ENCODE measurements at places on chromosomes 3 and 15. TPM values are rescaled to one million over a fixed set of nuclear protein-coding genes. Genes with fewer than 3 reads are reported as not detected.

- no peaks in the 10 kb centered on the region for H3K4me1 ChIP-seq
- no peak overlapping the region for H3K27ac ChIP-seq
- H3K27me3 ChIP-seq: peaks cover 5% of the 10 kb centered on the region
- no peak for DNase-seq
Observed at GRCh38 chr3:75305901-75306300, 358.2 kb upstream of the FRG2C start.

DNA sequence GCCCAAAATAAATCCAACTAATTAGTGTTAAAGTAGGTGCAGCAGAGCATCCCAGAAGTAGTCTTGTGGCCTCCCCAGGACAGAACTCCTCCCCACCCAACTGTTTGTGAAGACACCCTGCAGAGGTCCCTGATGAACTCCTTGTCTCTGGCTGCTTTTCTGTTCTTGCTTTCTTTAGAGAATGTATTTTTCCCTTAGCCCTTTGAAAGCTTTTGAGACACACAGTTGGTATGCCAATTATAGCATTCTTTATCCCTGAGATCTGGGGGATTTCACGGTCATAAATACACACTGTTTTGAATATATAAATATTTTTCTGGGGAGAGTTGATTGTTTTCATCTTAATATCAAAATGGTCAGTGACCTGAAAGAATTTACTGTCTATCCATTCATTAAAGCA lies 9.8 kb downstream of the TFG start:
- H3K36me3 ChIP-seq: peaks cover 15% of the 10 kb centered on the region
- H3K4me3 ChIP-seq: no peak overlapping the region
- no peak overlapping the region for H3K27ac ChIP-seq
- H3K4me1 ChIP-seq: peaks cover 30% of the 10 kb centered on the region
- DNase-seq: no peak

DNA sequence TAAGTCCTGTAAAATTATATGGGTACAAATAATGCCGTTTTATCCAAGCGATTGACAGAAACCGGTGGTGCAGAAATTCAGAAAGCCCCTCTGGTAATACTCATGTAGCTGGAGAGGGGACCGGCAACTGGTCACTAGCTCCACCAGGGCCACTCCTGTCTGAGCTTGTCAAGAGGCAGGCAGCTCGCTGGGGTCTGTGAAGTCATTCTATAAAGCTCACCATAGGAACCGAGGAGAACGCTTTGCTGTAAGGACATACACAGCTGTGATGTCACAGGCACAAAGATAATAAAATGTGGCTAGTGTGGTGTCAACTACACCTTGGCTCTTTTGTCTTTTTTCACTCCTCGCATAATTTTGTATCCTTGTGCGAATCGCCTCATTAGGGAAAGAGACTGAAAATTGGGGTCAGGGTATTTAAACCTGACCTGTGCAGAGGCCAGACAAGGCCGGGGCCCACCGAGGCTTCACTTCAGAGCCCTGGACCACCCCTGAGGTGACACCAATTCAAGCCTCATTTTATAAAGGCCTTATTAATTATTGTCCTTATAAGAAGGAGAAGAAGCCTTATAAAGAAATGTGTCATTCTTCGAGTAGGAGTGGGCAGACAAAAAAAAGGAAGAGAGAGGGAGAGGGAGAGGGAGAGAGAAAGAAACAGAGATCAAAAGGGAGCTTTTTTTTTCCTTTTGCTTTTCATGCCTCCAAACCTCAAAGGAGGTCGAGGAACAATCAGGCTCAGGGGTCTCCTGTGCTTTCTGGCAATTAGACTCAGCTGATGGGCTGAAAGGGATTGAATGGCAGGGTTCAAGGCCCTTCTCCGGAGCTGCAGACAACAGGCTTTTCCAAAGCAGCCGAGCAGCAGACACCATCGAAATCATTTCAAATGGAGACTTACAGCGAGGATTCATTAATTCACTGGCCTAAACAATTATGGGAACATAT lies 813.3 kb upstream of the ARRDC4 start:
- DNase-seq: no peak
- H3K4me1 ChIP-seq: no peaks in the 10 kb centered on the region
- no peak overlapping the region for H3K4me3 ChIP-seq
- peaks cover 3% of the 10 kb centered on the region for H3K27me3 ChIP-seq

DNA sequence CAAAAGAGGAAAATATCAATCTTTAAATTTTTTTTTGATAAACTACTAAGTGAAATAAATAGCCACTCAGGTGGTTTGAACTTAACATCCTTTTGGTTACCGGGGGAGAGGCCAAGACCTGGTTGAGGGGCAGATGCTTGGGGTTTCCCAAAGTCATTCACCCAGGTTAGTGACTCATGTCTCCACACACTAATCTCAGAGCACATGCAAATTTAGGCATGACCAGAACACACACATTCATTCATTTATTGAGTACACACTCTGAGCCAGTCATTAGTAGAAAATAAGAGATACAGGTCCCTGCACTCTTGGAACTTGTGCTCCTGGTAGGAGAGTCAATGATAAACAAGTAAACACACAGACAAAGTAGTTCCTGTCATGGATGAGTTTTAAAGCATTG lies 7.3 kb downstream of the ILDR1 start:
- H3K4me3 ChIP-seq: no peak overlapping the region
- DNase-seq: no peak
- no peaks in the 10 kb centered on the region for H3K4me1 ChIP-seq
- no peak overlapping the region for H3K27ac ChIP-seq
- no peaks in the 10 kb centered on the region for H3K36me3 ChIP-seq

SMCO1 gene
- polyA plus RNA-seq: not detected

DNA sequence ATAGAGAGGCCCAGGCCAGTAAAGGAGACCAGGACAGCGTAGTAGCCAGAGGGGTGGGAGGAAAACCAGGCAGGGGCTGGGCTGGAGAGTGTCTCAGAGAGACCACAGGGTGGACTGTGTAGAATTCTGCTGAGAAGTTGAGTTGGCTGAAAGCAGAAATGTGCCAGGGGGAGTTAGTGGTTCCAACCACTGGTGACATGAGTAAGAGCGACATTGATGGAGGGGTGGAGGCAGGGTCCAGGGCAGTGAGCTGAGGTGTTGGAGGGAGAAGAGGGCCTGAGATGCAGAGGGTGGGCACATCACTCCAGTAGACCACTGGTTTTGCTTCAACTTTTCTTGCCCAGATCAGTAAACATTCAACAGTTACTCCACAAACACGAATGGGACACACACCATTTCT lies 106.5 kb downstream of the ASB7 start:
- no peak for DNase-seq
- peaks cover 6% of the 10 kb centered on the region for H3K36me3 ChIP-seq
